ENCODE measurements at places on chromosomes 4 and X.

- no peak for DNase-seq
Observed at GRCh38 chr4:59612235-59612634, 1587.9 kb upstream of the ADGRL3 start.

GRCh38 chrX:15511563-15511962, 11.0 kb downstream of the BMX start:
- DNase-seq = no peak

- DNase-seq = no peak
Observed at GRCh38 chrX:9676306-9676705, 89.3 kb downstream of the GPR143 start.

DNA sequence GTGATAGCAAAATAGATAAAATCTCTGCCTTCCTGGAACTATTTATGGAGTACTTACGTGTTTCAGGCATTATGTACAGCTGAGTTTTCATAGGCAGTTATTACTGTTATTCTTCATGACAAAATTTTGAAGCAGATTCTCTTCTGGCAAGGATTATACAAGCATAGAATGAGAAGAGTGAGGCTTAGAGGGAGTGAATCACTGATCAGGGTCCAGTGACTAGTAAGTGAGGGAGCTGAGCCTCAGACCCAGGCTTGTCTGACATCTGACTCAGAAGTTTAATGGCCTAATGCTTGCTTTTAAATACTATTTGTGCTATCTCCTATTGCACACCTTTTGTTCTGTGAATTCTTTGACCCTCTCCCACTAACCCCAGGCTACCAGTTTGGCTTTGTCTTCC, 110.6 kb downstream of the DTHD1 start:
- no peak for DNase-seq

DNA sequence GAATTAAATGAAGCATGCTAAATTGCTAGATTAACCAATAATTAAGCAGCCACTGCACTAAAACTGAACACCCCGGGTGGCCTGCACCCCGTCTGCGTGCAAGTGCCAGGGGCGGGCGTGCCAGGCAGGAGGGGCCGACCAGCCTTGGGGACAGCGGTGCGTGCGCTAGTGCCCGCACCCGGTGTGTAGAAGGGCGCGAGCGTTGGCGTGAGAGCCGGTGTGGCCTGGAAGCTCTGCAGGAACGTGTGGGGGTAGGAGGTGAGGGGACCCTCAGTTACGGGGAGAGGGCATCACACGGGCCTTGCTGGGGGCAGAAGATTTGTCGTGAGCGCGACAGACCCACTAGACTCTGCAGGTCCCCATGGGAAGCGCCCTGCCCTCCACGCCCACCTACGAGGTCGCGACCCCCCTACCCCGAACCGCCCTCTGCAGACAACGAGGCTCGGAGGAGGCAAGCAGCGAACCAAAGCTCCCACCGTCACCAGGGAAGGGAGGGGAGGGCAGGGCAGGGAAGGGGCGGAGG, 105.8 kb downstream of the FAM53A start:
- DNase-seq = no peak

- DNase-seq = no peak
Observed at GRCh38 chrX:110671068-110671803, 124.4 kb downstream of the CHRDL1 start.

DNA sequence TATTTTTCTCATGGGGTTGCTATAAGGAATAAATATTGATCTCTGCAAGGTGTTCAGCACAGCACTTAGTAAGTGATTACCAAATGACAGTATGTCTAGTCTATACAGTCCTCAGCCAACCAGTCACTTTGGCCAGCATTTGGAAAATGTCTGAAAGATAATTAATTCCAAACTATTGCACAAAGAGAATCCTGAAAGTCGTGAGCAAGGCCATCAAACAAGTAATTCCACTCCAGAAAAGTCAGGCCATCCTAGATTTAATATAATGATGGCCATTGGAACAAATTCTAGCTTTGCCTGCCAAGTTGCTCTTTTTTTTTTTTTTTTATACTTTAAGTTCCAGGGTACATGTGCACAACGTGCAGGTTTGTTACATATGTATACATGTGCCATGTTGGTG, 96.6 kb downstream of the SHROOM3 start:
- DNase-seq = no peak

GRCh38 chr4:102598762-102599374, 97.7 kb downstream of the NFKB1 start:
- DNase-seq = no peak

DNA sequence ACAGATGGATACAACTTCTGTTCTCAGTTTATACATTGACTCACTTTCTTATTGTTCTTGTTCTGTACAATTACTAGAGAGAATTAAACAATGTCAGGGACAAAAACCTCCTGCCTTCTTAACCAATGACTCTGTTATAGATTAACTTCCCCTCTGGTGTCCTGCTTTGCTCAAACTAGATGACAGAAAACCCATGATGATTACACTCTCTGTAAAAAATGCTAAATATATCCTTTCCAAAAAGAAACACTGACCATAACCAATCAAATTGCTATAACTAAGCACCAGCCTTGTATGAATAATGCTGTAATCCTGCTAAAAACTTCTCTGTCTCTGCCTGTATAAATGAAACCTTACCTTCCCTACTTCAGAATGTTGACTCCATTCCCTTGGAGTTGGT, 29.8 kb upstream of the IL13RA2 start:
- no peak for DNase-seq

DNA sequence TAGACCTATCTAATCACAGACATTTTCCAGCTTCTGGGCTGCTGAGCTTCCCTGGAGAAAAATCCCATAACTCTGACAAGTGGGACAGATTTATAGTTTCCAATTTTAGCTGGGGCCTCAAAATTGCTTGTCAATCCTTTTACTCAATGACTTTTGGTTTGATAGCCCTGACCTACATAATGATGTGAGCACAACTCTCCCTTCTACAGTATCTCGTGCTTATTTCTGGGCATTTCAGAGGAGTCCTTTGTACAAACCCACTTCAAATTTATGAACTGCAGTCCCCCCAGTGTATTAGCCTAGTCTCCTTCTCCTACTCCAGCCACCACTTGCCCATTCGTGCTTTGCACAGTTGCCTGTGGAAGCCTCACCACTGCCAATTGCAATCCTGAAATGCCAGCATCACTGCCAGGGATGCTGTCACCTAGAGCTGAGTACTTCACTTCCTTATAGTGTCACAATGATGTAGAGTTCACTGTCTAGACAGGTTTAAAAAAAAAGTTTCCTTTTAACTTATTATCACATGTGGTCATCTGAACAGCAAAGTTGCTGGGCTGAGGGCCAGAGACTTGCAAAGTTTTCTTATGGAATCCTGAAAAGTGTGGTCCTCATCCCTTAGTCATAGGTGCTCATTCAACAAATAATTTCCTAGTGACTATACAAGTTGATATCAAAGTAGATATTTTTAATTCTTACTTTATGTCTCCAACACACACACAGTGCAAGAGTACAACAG, 21.2 kb downstream of the TRAM1L1 start:
- no peak for DNase-seq

DNA sequence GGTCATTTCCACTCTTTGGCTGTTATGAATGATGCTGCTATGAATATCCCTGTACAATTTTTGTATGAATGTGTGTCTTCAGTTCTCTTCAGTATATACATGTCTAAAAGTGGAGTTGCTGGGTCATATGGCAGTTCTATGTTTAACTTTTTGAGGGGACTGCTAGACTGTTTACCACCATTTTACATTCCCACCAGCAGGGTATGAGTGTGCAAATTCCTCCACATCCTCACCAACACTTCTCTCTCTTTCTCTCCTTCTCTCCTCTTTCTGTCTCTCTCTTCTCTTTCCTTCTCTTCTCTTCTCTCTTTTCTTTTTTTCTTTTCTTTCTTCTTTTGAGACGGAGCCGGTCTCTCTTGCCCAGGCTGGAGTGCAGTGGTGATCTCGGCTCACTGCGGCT, 7.8 kb downstream of the WWC2 start:
- no peak for DNase-seq

DNA sequence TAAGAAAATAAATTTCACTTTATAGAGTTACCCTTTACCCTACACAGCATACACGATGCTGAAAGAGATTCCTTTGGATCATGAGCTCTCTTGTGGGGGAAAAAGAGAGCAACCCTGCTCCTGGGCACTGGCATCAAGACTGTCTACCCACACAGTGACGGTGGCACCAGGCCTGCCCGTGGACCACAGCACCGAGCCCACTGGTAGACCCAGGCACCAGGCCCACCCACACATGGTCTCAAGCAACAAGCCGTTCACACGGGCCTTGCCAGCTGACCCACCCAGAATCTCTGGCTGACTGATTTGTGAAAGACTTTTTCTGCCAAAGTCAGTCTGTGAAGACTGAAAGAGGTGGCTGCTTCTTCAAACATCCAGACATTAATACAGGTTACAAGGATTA, 6.7 kb downstream of the CFI start:
- DNase-seq = no peak

- DNase-seq = no peak
Observed at GRCh38 chr4:38948551-38948950, 80.9 kb downstream of the FAM114A1 start.

- DNase-seq = no peak
Observed at GRCh38 chr4:183097231-183098018, 1.6 kb upstream of the WWC2 start.

DNA sequence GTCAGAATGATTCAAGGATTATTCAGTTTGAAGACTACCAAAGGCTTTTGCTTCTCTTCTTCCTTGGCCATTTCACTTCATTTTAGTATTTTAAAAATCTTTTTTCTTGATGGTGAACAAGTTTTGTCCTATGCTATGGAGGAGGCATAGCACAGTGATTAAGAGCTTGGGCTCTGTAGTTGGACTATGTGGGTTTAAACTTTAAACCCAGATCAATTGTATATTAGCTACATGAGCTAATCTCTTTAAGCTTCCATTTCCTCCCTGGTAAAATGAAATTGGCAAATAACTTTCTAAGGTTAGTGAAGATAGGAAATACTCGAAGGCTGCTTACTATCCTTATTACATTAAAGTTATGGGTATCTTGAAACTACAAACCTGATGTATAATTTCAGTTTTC, 23.8 kb upstream of the C4orf51 start:
- no peak for DNase-seq

- no peak for DNase-seq
Observed at GRCh38 chr4:74764119-74764518, 30.2 kb downstream of the BTC start.

GRCh38 chr4:77040854-77041725, 34.7 kb downstream of the CCNI start:
- DNase-seq = no peak

DNA sequence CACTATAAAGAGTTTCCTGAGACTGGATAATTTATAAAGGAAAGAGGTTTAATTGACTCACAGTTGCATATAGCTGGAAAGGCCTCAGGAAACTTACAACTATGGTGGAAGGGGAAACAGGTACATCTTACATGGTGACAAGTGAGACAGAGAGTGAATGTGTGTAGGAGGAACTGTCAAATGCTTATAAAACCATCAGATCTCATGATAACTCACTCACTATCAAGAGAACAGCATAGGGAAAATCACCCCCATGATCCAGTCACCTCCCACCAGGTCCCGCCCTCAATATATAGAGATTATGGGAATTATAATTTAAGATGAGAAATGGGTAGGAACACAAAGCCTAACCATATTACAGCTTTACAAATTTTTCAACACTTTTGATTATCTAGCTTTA, 266.0 kb downstream of the DTHD1 start:
- DNase-seq = no peak

GRCh38 chr4:142703694-142704309, 142.3 kb downstream of the INPP4B start:
- no peak for DNase-seq

- DNase-seq = no peak
Observed at GRCh38 chr4:124722071-124722470, 9.5 kb upstream of the ANKRD50 start.

- DNase-seq = no peak
Observed at GRCh38 chrX:108134724-108135123, 43.1 kb downstream of the ATG4A start.

- no peak for DNase-seq
Observed at GRCh38 chr4:185774131-185774653, 37.8 kb downstream of the SORBS2 start.

GRCh38 chr4:26463386-26463785, 26.9 kb downstream of the CCKAR start:
- no peak for DNase-seq

GRCh38 chr4:151567056-151567455, 158.1 kb downstream of the FHIP1A start:
- no peak for DNase-seq

- DNase-seq = no peak
Observed at GRCh38 chr4:30881985-30882384, 161.8 kb downstream of the PCDH7 start.

DNA sequence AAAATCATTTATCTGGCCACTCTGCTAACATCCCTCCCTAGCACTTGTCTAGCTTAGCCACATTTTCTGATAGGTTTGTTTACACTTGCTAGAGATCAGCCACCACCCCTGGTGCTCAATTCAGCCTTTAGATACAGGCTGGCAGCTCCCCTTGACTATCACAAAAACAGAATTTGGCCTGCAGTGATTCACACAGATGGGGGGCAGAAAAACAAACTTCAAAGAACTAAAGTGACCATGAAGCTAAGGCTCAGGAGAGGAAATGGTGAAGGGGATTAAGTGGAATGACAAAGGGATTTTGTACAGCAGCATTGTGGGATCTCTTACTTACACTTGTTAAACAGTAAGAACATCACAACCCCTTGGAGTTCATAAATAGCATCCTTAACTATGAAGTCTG, 1718.0 kb upstream of the PCDH7 start:
- DNase-seq = no peak

- DNase-seq = no peak
Observed at GRCh38 chr4:185020293-185020808, 2.1 kb downstream of the HELT start.

DNA sequence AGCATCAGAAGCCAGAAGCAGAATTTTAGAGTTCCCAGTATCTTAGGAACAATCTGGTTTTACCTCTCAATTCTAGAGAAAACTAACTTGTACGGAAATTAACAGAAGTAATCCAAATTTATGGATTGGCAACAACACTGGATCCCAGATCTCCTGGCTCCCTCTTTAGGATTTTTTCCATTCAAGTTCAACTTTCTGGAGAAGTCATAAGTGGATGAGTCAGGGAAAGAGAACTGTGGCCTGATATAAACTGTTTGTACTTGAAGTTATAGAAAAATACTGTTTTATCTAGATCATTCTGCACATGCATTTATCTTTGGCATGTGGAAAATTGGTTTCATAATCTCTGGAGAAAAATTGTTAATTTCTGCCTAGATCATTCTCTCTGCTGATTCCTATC, 380.4 kb downstream of the PCDH7 start:
- no peak for DNase-seq

GRCh38 chr4:16206301-16206700, 20.0 kb downstream of the TAPT1 start:
- no peak for DNase-seq

DNA sequence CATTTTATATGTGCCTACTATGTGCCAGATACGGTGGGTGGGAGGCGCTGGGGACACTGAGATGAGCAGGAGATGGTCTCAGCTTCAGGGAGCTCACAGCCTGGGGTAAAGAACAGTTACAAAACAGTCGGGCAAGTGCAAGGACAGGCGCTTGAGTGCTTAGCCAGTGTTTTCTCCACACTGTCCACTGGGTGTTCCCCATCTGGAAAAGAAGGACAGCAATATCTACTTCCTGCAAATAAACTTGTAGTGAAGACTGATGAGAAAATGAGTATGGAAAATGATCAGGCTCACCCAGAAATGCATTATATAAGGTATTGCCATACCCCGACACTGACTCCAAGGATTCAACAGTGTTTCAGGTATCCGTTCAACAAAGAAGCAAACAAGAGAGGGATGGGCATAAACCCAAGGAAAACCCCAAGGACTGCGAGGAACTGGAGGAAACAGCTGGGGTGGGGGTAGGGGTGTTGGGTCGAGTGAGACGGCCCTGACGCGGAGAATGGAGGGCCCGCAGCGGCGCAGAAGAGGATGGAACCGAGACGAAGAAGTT, 835 bp downstream of the TMEM185A start:
- DNase-seq = no peak
